Stimulated activated CD8-positive, alpha-beta memory T cell treated with anti-CD3 and anti-CD28 coated beads, Interleukin-4, amount 100 ng/mL, for 48 hours (primary cell): ENCODE measurements at places on chromosomes 2 and 18.

- no peak for DNase-seq
Observed at GRCh38 chr2:1561811-1562421, 148.7 kb downstream of the TPO start.

GRCh38 chr2:67036444-67036843 is 360.7 kb upstream of the ETAA1 start:
- no peak for DNase-seq

DNA sequence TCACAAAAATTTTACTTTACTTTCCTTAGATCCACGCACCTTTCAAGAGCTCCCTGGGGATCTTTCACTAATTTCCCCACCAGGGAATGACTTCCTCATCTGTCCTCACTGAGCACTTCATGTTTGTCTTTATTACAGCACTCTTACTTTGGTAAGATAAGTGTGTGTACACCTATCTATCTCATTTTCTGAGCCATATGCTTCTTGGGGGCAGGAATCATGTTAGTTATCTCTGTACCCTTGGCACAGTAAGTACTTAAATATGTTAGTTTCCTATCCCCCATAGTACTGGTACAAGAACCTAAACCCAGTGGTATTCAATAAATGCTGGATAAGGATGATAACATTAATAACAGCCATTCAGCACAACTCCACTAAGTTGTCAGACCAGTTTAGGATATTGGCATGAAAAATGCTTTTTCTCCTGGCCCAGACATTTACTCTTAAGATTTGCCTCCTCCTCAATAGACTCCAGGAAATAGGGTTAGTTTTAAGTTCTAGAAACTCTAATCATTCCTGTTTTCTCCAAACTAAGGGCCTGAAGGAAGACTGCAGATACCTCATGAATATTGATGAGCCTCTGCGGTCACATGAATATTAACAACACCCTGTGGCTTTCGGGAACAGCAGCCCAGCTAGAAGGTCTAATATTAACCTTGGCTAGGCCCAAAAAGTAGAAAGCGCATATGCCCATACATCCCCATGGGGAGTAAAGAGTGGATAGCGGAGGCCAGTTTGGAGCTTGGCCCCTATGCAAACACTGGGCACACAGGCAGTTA is 38.2 kb downstream of the NHEJ1 start:
- DNase-seq, result no peak

GRCh38 chr2:172539767-172540166 is 16.1 kb upstream of the PDK1 start:
- DNase-seq, result no peak

DNA sequence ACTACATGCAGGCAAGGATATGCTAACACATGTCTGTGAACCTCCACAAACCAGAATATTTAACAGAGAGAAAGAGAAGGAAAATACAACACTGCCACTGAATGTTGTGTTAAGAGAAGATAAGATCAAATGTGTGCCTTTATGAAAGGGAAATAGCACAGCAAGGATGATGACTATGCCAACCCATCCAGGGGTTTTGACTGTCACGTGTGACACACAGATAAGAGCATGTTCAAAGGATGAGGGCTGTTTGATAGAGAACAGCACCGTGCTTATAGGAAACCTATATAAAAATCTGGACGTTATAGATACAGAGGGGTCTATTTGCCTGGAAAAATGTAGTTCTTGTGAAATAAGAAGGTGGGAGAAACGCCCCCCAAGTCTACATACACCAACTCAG is 911.8 kb downstream of the CPS1 start:
- DNase-seq, result no peak

- no peak for DNase-seq
Observed at GRCh38 chr2:154392256-154392655, 306.2 kb upstream of the KCNJ3 start.

DNA sequence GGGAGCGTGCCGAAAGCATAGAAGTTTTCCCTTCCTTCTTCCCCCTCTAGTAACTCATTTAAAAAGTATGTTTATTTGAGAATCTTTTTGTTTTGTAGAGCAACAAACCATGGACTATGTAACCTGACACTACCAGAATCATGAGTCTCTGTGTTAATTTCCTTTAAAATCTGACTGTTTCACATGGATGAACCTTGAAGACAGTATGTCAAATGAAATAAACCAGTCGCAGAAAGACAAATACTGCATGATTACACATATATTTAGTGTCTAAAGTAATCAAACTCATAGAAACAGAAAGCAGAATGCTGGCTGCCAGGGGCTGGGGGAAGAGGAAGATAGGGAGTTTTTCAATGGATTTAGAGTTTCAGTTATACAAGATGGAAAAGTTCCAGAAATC is 32.3 kb downstream of the PTPN2 start:
- no peak for DNase-seq

- DNase-seq, result peak; percentile 72
Observed at GRCh38 chr2:42493468-42494354, at the start of gene KCNG3. Gene KCNG3, minus strand, starts transcription at chr2:42493982. Its CDS starts 481 bp downstream, at chr2:42493501.

GRCh38 chr18:9631814-9632496 is 17.6 kb upstream of the PPP4R1 start:
- no peak for DNase-seq

GRCh38 chr18:30870466-30870865 is 172.1 kb downstream of the DSC3 start:
- DNase-seq, result no peak

- peak; percentile 71 for DNase-seq
Observed at GRCh38 chr2:23925702-23926289, 1.1 kb downstream of the ATAD2B start.

DNA sequence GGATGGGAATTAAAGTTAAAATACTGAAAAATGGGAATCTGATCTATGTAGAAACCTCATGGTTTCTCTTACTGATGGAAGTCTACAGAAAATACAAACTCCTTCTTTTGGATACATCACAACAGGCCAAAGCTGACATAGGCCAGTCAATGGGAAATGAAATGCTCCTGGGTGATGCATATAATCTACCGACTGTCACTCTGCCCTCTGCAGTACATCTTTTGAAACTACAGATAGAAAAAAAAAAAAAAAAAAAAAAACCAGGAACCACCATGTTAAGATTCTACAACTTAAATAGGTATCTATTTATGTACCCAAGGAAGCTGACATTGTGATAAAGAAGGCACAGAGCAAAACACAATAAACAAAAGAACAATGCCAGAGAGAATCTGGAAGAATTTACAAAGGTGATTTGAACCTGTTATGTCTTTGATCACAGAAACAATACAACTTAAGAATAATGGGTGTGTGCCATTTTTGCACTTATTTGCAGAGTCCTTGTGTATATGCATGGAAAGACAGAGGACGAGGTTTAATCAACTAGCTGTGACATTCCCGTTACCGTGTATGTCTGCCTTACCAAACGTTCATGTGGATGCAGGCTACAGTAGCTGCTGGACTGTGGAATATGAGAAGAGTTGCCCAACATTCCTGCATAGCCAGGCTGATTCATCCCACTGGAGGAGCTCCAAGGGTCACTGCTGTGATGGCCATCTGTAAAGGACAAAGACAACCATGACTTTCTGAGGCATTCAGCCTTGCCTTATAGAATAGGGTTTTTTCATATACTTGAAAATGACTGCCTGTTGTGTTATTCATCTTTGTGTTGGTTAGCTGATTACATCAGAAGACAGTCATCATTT is 312.7 kb downstream of the TCF4 start:
- DNase-seq, result no peak

- DNase-seq, result no peak
Observed at GRCh38 chr18:62457877-62458276, 64.9 kb upstream of the ZCCHC2 start.

DNA sequence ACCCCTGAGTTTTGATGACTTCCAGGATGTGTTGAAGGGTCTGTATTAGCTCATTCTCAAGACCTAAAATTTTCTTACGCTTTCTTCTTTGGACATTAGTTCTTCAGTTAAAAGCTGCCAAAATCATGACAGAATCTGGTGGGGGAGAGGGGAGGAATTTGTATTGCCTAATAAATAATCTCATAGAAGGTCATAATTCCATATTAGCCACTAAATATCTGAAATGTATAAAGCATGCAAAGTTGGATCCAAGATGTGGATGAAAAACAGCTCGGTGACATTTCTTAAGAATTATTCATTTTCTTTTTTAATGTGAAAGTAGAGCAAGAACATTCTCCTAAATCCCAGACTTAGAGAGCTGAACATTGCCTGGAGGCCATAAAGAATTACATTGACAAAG is 120.1 kb downstream of the MMADHC start:
- DNase-seq, result no peak

DNA sequence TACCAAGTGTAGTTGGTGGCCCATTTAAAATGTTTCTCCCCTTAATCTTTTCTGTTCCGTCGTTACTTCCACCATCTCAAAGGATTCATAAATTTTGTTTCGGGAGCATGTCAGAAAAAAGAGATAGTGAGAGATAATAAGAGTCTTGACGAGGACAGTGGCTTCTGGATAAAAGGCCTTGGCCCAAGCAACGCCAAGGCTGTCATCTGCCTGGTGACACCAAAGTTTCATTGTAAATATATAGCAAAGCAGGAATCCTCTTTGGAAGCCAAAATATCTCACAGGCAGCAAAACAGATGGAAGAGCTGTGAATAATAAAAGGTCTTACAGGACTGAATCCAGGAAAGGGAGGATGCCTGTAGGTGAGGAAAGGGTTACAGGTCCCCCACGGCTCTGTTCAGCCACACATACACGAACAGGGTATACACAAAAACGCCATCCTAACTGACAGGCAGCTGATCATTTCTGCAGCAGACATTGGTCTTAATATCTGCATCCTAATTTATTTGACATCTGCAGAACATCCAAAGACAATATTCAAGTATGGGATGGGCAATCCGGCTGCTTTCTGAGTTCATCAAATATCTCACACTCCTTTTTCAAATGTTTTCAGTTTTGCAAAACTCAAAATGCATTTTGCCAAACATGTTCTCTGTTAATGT is 382.8 kb downstream of the OSR1 start:
- DNase-seq, result no peak

DNA sequence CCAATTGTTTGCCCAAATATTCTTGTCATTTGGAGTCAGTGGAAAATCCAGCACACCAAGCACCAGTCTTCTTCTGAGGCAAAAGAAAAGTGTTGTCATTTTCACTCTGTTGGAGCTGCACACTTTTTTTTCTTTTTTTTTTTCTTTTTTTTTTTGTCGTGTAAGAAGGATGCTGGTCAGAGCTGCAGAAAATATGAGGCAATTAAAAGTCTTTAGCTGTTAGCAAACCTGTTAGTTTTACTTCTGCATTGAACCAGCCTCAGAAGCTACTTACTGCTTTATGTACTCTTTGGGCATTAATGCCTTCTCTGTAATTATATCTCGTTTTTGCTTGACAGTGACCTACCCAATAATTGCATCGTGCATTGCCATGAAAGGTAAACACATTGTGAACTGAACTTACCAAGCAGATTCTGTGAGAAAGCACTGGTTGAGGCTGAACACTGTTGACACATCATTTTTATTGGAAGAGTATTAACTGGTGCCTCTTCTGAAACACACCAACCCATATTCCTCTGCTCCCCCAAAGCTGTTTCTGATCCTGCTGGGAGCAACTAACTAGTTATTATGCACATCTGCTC is 165.4 kb downstream of the CAPN13 start:
- no peak for DNase-seq

DNA sequence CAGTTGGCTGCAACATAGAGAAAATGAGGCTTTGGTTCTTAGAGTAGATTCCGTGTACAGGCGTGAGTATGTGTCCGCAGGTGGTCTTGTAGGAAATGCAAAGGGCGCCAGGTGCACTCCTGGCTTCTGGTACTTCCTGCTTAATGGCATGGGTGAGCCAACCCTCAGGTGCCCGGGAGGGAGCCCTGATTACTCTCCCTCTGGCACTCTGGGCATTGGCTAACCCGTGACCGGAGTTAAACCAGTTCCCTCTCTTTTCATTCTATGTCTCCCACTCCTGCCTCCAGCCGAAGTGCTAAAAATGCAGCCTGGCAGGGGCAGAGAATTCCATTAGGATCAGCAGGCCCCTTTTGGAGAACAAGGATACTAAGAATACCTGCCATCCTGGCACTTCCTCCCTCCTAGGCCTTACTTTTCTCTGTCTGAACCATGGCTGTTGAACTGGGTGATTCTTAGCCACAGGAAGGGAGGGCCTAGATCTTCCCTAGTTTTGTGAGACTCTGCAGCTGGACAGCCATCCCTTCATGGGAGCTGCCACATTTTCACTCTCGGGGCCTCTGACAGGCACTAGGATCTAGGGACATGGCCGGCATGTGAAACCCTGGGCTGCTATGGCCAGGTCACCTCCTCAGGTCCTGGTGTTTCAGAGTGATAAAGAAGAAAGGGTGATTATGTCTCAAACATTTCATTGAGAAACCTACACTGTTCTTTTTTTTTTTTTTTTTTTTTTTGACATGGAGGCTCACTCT is 6.5 kb downstream of the MERTK start:
- no peak for DNase-seq

- no peak for DNase-seq
Observed at GRCh38 chr2:139514951-139515350, 734.8 kb upstream of the NXPH2 start.

- no peak for DNase-seq
Observed at GRCh38 chr2:43448822-43449110, 147.1 kb downstream of the THADA start.

- DNase-seq, result no peak
Observed at GRCh38 chr2:221360742-221361141, 211.4 kb downstream of the EPHA4 start.

DNA sequence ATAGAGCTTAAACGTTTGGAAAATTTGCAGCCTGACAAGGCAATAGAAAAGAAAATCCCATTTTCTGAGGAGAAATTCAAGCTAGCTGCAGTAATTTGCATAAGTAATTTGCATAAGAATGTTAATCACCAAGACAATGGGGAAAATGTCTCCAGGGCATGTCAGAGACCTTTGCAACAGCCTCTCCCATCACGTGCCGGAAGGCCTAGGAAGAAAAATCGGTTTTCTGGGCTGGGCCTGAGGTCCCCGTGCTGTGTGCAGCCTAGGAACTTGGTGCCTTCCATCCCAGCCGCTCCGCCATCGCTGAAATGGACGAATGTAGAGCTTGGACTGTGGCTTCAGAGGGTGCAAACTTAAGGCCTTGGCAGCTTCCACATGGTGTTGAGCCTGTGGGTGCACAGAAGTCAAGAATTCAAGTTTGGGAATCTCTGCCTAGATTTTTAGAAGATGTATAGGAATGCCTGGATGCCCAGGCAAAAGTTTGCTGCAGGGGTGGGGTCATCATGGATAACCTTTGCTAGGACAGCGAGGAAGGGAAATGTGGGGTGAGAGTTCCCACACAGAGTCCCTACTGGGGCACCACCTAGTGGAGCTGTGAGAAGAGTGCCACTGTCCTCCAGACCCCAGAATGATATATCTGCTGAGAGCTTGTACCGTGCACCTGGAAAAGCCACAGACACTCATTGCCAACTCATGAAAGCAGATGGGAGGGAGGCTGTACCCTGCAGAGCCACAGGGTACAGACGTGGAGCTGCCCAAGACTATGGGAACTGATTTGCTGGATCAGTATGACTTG is 164.6 kb downstream of the GULP1 start:
- no peak for DNase-seq
